ENCODE measurements at places on chromosomes 2 and 18. TPM values are rescaled to one million over a fixed set of nuclear protein-coding genes. Genes with fewer than 3 reads are reported as not detected.

ATOH8 gene
- not detected for total RNA-seq

GATA6 gene
- 0.14 TPM for total RNA-seq

RAB3GAP1 gene
- total RNA-seq = 36.7 TPM

GRCh38 chr18:361941-362310 lies 94.1 kb upstream of the THOC1 start:
- no peak for DNase-seq

GALNT5 gene
- 0.15 TPM for total RNA-seq

GPR39 gene
- total RNA-seq = not detected

GRCh38 chr18:59229191-59229590 lies 9.2 kb downstream of the GRP start:
- no peak for DNase-seq

DNA sequence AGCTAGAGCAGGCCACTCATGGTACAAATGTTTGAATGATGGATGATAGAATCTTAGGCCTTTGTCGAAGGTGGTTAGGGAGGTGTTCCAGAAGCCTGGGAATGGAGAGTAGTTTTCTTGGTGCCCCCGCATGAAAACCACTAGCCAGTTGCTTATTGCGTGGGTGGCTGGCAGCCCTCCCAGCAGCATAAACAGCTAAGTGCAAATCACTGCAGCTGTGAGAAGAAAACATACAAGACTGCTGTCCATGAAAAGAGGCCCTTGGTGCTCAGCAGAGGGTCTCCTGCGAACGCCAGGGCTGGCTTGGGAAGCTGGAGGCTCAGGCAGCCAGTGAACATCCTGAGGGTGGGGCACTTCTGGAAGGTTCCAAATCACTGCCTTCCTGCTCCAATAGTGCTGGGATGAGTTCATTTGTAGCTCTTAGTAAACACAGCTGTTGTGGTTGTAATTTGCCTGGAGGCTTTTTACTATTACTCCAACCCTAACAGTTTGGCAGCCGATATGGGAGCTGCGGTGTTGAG lies 118.8 kb downstream of the MGAT5 start:
- no peak for DNase-seq

GRCh38 chr18:60895181-60895580 lies 438.0 kb upstream of the CDH20 start:
- no peak for DNase-seq

- DNase-seq = no peak
These were observed 67.7 kb downstream of the GALNT14 start for GRCh38 chr2:31070339-31071125.

REG3A gene
- 0.41 TPM for total RNA-seq

DNA sequence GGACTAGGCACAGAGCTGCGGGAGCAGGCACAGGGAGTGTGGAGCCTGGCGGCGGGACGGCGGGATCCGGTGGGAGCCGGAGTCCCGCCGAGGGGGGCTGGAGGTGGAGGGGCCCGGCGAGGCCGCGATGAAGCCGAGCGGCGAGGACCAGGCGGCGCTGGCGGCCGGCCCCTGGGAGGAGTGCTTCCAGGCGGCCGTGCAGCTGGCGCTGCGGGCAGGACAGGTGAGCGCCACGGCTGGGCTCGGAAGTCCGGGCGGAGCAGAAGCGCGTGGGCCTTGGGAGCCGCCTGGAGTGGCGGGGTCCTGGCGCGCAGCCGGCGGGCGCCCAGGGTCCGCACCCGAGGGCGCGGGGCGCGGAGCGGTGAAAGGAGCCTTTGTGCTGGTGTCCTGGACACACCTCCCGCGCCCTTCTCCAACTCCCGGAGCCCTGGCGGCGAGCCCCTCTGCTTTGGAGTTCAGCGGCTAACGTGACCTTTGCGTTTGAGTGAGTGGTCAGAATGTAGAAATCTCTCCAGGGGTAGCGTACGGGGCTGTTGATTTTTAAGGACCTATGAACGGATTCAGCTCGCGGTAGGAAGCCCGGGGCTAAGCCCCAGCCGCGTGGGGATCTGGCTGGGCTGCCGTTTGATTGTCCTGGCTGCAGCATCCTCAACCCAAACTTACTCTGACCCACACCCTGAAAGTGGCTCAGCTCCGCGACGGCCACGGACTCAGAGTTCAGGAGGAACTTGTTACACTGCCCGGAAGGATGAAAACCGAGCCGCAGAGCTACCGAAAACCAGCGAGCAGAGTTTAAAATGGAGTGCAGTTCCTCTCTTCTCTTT lies 448 bp downstream of the IMPA2 start:
- no peak for DNase-seq

TRABD2A gene
- total RNA-seq = 21.2 TPM

TEKT4 gene
- not detected for total RNA-seq

- DNase-seq = no peak
These were observed 4.4 kb upstream of the ANKRD23 start for GRCh38 chr2:96848264-96848663.

LINC00305 gene
- not detected for total RNA-seq

- no peak for DNase-seq
These were observed 154.1 kb downstream of the HDAC4 start for GRCh38 chr2:239246723-239247122.

ACMSD gene
- not detected for total RNA-seq
